Kasumi-1 (cell line): ENCODE measurements at places on chromosomes 2 and 18.

DNA sequence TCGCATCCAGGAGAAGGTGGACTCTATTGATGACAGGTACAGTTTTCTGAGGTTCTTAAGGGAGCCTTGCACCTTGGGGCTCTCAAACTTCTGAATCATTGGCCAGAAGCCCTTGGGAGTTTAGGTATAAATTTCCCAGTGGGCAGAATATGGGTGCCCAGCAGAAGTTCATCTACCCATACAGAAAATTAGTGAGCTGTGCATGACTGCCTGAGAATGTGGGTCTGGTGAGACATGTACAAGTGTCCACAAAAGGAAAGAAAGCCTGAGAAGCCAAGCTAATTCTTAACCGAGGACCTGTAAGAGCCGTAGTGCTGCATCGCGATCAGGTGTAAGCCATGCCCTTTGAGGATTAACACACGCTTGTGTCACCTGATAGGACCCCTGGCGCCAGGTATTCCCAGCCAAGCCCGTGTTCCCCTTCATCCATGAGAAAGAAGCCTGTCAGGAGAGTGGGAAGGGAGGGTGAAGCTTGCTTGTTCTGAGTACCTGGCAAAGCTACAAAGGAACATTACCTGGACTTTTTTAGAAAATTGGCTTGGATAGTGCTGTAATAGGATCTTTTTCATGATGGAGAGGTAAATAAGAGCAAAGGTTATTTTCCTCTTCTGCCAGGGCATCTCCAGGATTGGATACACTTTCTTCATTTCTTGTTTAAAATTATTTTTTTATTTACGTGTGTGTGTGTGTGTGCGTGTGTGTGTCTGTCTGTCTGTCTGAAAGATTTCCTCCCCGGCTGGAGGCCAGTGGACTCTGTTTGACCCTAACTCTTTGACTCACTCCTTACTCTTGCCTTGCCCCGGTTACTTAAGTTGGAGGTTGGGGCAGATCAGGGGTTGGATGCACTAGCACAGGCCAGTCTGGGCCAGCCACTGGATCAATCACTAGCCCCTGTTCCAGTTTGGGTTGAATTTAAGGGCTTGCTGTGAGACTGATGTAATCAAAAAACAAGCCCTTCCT lies 90.4 kb upstream of the EML6 start:
- no peak for DNase-seq

- DNase-seq, result no peak
Measured at GRCh38 chr2:126658319-126658904, 2.5 kb downstream of the GYPC start.

- no peak for DNase-seq
Measured at GRCh38 chr2:86176597-86176996, 18.7 kb downstream of the IMMT start.

DNA sequence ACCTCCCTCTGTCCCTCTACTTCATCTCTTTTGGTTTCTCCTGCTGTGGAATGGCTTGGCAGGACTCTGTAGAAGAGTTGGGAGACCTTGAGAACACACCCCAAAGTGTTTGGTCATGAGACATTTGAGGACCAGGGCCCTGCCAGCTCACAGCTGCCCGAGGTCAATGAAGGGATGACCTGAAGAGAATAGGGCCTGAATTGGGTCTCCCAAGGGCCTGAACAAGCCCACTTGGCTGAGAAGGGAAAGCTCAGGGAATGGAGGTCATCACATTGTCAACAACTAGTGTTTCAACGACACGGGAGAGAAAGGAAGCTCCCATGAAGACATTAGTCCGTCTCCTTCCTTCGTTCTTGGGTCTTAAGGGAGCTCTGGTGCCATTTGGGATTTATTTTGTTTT lies 52.8 kb downstream of the TTC32 start:
- DNase-seq, result no peak

GRCh38 chr18:25056429-25056828 lies 295.5 kb downstream of the ZNF521 start:
- DNase-seq, result no peak

- DNase-seq, result no peak
Measured at GRCh38 chr2:172415865-172416183, 11.6 kb upstream of the ITGA6 start.

GRCh38 chr2:28627722-28628480 lies 123.7 kb upstream of the PPP1CB start:
- DNase-seq, result no peak

DNA sequence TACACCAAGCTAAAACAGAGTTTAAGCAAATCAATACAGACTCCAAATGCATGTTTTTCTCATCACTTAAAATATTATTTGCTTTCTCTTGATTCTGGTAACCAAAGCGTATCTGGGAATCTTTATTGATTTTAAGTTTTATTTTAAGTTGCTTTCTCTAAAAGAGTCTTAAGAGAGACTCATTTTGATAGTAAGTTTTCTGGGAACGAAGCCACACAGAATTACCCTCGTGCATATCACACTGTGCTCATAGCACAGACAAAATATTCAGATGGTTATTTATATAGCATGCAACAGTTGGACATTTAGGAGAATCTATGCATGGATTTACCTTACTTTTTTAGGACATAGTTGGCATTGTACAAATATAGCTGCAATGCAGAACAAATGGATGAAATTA lies 597.5 kb upstream of the NRXN1 start:
- DNase-seq, result no peak

DNA sequence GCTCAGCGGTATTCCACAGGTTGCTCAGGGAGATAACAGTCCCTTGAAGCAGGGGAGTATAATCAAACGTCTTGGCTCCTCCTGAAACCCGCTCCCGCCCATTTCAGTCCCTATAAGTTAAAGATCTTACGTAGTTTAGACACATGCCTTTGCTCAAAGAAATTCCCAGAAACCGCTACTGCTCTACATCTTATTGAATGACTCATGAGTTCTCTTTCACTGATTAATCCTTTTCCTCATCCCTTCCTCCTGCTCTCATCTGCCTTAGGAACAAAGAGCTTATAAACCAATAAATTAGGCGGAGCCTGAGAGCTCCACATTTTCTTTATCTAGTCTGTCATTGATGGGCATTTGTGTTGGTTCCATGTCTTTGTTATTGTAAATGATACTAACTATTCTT lies 4.2 kb upstream of the SERPINB4 start:
- no peak for DNase-seq

GRCh38 chr2:101811226-101812015 lies 113.9 kb downstream of the MAP4K4 start:
- no peak for DNase-seq
